ENCODE measurements at places on chromosomes 3 and 15.

DNA sequence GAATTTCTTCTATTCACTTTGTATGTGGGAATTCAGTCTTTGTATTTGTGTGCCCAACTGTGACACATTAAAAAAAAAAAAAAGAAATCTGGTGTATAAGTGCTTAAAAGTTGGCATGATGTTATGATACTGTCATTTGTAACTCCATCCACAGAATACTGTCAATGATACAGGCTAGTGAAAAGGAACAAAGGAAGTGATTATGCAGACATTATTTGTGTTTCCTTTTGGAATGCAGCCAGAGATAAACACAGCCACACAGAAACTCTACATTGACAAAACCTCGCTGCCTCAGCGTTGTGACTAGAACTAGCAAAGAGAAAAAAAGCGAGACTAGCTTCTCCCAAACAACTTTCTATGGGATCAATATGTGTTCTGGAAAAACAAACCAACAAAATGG lies 519.2 kb upstream of the AGTR1 start:
- no peak for DNase-seq

- no peak for DNase-seq
Observed at GRCh38 chr3:102471001-102471400, 36.2 kb downstream of the ZPLD1 start.

- no peak for DNase-seq
Observed at GRCh38 chr3:56787784-56788256, 13.9 kb downstream of the ARHGEF3 start.

- no peak for DNase-seq
Observed at GRCh38 chr3:73685061-73685460, 60.3 kb upstream of the PDZRN3 start.

DNA sequence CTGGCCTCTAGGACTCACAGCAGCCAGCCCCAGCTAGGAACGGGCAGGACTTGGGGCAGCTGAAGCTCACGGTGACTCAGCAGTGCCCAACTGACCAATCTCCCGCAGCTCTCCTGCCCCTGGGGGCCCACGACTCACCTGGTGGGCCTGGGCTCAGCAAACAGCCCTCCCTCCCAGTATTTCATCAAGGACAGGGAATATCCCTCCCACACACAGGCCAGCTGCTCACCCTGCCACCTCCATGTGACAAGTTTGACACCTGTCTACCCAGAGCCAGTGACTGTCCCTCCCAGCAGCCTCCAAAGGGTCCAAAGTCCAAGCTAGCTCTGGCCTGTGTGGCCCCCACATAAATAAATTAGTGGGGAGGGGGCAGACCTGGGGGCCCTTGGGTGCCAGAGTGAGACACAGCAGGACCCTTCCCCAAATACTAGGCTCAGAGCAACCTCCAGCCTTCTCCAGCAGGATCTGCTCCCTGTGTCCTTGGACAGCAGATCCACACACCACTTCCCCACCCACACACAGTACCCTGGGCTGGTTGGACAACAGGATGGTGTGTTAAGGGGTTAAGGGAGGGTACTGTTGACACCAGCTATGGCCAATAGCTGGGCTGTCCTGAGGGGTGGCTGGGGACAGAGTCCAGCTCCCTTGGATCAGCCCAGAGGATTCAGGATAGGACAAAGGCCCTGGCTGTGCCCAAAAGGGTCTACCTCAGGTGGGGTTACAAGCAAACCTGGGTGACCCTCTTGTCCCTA lies 4.3 kb downstream of the GNAT1 start:
- no peak for DNase-seq

GRCh38 chr3:71400986-71401451 lies 182.5 kb downstream of the FOXP1 start:
- no peak for DNase-seq

DNA sequence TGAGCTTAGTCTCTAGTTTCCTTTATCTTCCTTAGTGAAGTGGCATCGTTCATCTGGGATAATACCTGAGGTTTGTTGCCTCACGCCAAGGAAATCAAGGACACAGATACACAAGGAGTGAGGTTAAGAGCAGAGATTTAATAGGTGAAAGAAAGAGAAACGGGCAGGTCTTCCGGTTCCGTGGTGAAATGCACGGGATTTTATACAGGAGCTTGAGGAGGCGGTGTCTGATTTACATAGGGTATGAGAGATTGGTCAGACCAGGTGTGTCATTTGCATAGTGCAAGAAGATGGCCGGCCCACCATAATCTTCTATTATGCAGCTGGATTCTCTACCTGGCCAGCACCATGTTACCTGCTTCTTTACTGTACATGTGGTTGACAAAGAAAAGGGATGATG lies 17.2 kb downstream of the ARRDC4 start:
- no peak for DNase-seq

- no peak for DNase-seq
Observed at GRCh38 chr3:52880474-52880873, 16.9 kb downstream of the STIMATE start.

GRCh38 chr15:67227846-67228245 lies 26.6 kb downstream of the AAGAB start:
- DNase-seq = no peak

DNA sequence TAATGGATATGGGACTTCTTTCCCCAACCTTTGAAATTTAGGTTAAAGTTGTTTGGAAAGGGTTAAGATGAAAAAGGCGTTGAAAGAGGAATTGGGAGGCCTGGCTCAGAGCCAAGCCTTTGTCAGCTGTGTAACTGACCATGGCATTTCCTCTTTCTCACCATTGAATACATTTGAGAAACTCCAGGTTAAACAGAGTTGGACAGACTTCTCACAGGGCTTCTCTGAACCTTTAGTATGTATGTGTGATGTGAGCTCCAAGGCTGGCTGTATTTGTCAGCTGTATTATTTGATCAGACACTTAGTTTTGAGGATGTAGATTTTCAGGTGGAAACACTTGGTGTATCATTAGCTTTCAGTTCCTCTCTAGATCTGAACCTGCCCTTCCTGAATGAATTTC lies 136.4 kb upstream of the GOLGA6L4 start:
- DNase-seq = no peak

DNA sequence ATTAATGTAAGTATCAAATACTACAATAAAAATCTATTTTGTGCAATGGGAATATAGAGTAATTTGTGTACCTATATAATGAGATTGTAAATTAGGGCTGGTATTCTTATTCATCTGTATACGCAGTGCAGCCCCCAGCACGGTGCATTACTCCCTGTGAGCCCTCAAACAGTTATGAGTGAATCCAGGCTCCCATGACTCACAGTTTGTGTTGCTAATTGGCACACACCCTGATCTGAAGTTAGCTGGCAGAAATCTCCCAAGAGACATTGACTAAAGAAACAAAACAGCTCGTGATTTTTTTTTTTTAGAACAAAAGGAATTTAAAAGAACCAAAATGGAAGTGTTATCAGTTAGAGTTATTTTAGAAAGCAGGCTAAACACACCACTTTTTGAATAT lies 15.7 kb downstream of the GK5 start:
- DNase-seq = peak; percentile 40

DNA sequence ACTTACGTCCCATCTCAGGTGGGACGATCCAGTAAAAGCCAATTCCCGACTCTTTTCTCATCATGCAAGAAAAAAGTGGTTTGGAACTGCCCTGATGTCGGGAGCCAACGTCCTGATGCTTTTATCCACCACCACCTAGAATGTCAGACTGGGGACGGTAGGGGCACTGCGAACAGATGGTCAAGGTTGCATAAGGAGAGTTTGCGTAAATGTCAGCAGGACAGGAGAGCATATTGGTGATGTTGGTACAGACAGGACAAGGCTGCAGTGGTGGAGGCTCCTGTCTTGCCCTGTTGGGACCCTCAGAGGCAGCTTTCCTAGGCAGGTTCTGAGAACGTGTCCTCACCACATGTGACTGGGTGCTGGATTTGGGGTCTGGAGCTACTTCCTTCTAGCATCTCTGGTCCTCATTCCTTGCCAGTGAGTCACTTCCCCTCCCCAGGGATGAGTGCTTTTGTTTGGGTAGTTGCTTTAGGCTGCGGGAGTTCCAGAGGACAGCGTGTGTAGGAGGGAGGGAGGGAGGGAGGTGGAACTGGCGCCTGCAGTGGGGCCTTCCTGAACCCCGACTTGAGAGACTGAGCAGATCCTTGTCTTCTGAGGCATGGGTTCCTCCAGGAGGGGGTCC lies 21.0 kb downstream of the THSD4 start:
- no peak for DNase-seq

DNA sequence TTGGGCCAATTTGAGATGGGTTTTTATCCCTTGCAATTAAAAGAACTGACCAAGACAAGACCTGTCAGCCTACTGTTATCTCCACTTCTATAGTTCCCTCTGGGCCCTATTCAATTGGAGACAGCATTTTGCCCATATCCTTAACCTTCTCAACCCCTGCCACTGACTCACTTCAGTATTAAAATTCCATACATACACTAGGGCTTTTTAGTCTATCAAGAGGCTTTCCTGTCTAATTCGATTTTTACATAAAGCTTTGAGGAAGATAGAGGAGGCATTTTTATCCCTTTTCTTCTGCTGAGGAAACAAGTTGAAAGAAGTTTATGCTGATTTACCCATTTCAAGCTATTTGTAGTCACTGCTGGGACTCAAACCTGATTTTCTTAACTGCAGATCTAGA lies 51.1 kb downstream of the GTF2E1 start:
- DNase-seq = no peak
